Fibroblast of the aortic adventitia (primary cell): ENCODE measurements at places on chromosomes 16 and 17. TPM values are rescaled to one million over a fixed set of nuclear protein-coding genes. Genes with fewer than 3 reads are reported as not detected.

CTRB2 gene
- not detected in 2 replicates for total RNA-seq

CCL14 gene
- not detected in 2 replicates for total RNA-seq

CMTM2 gene
- total RNA-seq: not detected in 2 replicates

CLDN9 gene
- total RNA-seq: not detected in 2 replicates

KRT9 gene
- total RNA-seq: not detected in 2 replicates

LPCAT2 gene
- 34.1 and 35.6 TPM in 2 replicates for total RNA-seq

KRTAP2-3 gene
- not detected in 2 replicates for total RNA-seq

CCL22 gene
- total RNA-seq: not detected in 2 replicates

EFNB3 gene
- total RNA-seq: 0.90 and 3.9 TPM in 2 replicates

FADS6 gene
- not detected in 2 replicates for total RNA-seq

ASIC2 gene
- 0.18 TPM in 1 of 2 replicates, not detected in the other for total RNA-seq

CCR7 gene
- not detected in 2 replicates for total RNA-seq

ATP2C2 gene
- total RNA-seq: not detected in 2 replicates

METTL26 gene
- total RNA-seq: 85.0 and 86.0 TPM in 2 replicates

FOXL1 gene
- 0.90 and 5.8 TPM in 2 replicates for total RNA-seq

HOXB4 gene
- total RNA-seq: 3.8 and 7.0 TPM in 2 replicates

FZD2 gene
- total RNA-seq: 1.8 and 16.4 TPM in 2 replicates

MPO gene
- 0.09 TPM in 1 of 2 replicates, not detected in the other for total RNA-seq

MYOCD gene
- total RNA-seq: 0.16 and 0.18 TPM in 2 replicates

SLC2A4 gene
- total RNA-seq: 0.18 TPM in 1 of 2 replicates, not detected in the other

RGS11 gene
- total RNA-seq: 1.2 and 2.0 TPM in 2 replicates

MMP2 gene
- total RNA-seq: 1,244 and 1,884 TPM in 2 replicates

CHST5 gene
- total RNA-seq: 0.09 TPM in 1 of 2 replicates, not detected in the other

GCGR gene
- not detected in 2 replicates for total RNA-seq

NPIPA8 gene
- not detected in 2 replicates for total RNA-seq

SPAG9 gene
- total RNA-seq: 95.9 and 135 TPM in 2 replicates

BCL6B gene
- 0.41 and 0.45 TPM in 2 replicates for total RNA-seq
